ENCODE measurements at places on chromosomes 4 and X.

DNA sequence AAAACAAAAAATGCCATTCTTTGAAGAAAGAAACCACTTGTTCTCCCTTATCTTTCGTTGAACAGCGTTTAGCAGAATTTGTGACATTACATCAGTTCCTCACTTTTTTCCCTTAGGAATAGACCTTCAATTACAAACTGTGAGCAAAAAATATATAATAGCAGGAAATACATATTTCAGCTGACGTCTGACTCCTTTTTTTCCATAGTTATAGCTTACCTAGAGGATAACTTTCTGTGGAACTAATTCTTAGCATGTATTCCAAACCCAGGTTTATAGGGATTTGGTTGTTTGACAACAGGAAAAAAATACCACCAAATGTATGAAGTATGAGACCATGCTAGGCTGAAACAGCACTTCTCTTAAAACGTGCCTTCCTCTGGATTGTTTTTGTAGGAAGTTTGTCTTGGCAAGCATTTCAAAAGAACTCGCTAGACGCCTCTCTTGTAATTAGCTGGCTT is 2.0 kb upstream of the LIMCH1 start:
- DNase-seq = no peak

DNA sequence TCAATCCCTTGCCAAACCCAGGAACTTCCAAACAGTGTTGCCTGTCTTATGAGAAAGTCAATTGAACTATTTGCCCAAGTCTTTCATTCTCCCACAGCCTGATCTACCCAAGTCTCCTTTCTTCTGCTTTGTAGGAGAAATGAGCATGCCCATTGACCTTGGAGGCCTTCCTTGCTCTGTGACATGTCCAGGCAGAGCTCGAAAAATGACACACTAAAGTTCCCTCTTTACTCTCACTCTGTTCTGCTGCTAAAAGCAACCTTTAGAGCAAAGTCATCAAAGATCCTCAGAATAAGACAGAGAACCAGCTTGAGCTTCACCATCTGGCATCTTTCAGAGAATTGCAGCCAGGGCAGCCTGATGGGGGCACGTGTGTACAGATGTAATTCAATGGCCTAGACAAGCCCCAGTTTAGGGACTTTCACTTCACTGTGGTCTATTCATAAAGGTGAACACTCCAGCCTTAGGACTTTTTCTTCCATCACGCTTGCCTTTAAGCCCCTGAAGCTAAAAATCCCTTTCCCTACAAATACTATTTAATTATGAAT is 136.4 kb downstream of the AMELX start:
- DNase-seq = no peak

GRCh38 chrX:111778591-111778990 is 97.4 kb upstream of the TRPC5OS start:
- DNase-seq = no peak

DNA sequence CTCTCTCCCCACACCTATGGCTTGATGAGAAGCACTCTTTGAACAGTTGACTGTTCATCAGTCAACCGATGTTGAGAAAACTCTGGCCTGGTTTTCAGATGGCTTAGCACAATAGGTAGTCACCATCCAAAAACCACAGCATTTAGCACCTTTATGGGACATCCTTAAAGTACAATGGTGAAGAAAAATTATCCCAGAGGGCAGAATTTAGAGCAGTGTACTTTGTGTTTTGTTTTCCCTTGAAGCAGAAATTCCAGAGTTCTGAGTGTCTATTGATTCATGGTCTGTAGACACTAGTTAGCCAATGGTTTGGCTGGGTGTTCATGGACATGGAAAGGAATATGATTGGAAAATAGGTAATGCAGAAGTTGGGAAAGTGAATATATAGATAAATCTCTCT is 487.0 kb downstream of the PDHA2 start:
- no peak for DNase-seq

GRCh38 chr4:152033621-152034020 is 272.8 kb upstream of the GATB start:
- DNase-seq = no peak

DNA sequence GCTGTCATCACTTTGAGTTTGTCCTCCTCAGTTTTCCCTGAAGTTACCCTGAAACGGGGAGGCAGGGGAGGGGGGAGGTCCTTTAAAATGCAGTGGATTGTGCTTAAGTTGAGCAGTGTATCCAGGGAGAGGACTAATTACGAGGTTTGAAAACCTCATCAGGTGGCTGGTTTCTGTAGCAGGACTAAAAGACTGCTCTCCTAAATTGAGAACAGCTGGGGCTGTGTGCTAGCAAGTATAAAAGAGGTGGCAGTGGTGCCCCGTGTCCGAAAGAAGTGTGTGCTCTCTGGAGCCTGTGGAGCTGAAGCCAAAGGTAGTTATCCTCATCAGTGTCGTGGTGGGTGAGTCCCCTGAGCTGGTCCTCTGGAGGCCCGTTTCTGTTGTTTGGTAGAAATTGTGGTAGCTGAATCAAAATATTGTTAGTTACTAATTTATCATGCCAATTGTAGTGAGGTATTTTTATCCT is 37.2 kb upstream of the CYP2U1 start:
- DNase-seq = no peak

- peak; percentile 14 for DNase-seq
Observed at GRCh38 chr4:120874792-120875774, 47.4 kb downstream of the PRDM5 start.

DNA sequence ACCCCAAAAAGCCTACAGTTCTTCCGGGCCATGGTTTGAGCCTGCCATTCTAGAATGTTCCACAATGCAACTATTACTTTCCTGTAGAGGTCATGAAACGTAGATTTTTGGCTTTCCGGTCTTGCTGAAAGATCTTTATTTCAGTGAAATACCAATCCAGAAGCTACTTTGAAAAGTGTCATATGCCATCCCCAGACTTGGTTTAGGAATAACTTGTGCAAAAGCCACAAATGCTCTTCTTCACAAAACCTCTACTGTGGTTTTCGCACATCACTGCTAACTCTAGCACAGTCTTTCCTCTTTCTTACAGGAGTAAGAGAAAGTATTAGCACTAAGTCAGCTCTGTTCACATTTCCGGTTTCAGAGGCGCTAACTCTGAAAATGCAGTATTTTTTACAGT is 12.7 kb upstream of the CD40LG start:
- no peak for DNase-seq

DNA sequence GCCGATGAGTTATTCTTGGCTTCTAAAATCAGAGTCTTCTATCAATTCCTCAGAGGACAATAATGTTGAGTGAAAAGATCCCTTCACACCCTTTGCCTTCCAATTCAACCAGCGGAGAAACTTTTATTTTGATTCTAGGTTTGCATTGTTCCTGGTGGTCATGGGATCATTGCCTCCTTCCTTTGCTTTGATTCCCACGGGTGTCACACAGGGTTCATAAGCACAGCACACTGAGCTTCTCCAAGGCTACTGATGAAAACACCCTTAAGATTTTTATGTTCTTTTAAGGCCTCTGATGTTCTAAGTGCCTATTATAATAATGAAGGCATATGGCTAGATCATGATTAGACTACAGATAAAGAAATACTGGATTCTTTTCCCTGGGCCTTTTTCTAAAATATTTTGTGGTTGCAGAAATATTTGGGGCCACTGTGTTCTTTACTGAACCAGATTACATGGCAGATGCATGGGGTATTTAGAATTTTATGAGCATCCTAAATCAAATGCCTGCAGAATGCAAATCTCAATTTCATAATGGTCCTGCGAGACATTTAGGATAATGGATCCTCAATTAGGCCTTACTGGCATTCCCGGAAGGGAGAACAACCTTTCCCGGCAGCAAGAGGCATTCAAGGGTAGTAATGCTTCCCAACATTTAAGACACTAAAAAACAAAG is 43.9 kb upstream of the FGFBP2 start:
- no peak for DNase-seq

DNA sequence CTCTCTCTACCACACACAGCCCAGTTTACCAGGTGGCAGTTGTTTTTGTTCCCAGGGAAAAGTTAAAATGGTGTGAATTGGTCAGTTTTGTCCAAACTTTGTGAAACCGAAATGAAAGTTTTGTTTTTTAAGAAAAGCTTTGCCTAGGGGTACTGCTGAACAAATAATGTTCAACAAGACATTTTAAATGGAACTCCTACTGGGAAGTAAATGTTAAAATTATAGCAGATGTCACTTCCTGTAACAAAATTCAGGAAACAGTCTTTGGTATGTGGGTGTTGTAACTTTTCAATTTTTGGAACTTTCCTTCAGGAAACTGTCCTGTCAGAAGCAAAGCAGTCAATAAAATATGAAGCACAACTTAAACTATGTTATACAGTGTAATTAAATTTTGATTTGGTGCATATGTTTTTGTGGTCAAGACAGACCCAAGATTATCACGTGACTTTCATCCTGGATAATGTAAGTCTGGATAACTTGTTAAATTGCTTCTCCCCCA is 79.5 kb downstream of the AFF1 start:
- DNase-seq = no peak

DNA sequence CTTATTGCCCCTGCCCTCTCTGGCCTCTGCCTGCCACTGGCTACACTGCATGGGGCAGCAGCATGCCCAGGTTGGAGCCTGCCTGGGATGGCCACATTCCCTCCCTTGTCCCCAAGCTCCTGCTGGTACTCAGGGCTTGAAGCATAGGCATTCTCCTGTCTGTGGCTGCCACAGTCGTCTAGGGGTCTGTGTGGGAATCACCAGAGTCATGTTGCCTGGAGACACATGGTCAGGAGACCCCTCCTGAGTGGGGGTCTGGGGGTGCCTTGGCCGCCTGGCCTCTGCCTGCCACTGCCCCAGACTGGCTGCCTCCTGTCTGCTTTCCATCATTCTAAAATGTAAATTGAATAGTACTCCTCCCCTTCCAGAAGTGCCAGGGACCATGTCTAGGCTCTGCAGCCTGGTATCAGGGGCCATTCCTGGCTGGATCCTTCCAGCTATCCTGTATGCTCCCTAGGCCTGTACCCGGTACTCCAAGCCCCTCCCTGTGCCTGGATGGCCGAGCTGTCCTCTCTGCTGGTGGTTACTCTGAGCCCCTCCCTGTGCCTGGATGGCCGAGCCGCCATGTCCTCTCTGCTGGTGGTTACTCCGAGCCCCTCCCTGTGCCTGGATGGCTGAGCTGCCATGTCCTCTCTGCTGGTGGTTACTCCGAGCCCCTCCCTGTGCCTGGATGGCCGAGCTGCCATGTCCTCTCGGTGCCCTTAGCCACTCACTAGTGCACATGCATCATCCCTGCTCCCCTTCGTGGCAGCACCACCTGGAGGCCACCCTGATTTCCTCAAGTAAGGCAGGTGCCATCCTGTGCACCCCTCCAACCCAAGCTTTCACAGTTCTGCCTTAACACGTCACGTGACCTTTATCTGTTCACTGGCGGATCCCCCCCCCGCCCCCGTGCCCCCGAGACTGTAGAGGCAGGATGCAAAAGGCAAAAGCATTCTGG is 5.5 kb upstream of the NKX1-1 start:
- peak; percentile 42 for DNase-seq

DNA sequence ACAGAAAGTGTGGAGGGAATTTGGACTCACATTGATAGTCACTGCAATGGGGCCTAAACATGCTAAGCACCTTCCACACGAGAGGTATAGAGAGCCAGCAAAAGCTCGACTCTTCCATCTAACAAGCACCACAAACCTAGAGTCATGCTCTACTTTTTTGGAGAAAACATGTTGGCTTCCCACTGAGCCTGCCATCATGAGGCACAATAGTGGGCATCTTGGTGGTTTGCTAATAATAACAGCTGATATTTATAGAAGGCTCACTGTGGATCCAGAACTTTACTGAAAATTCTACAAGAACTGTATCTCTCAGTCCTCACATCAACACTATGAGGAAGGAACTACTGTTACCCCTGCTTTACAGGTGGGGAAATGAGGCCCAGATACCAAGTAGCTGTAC is 26.6 kb downstream of the MAML3 start:
- DNase-seq = no peak

DNA sequence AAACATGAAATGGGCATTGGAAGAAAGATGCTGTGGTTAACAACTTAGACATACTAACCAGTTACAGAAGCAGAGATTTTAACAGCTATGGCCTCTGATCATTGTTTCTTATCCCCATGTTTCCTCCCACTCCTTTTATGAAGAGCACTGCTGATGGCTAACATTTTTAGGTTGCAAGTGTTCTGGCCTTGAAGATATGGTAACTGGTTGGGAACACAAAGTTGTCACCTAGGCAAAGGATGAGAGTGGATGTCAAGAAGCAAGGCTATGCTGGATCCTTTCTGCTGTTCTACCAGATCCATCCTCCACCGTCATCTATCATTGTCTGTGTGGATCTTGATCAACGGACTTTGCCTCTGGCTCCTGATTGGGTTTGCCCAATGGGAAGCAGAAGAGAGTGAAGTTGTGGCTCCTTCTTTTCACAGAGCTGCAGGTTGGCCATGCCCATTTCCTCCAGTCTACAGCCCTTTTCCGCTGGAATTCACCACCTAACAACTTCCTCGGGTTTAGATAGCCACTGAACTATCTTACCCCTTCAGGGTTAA is 48.9 kb upstream of the SPP1 start:
- no peak for DNase-seq

DNA sequence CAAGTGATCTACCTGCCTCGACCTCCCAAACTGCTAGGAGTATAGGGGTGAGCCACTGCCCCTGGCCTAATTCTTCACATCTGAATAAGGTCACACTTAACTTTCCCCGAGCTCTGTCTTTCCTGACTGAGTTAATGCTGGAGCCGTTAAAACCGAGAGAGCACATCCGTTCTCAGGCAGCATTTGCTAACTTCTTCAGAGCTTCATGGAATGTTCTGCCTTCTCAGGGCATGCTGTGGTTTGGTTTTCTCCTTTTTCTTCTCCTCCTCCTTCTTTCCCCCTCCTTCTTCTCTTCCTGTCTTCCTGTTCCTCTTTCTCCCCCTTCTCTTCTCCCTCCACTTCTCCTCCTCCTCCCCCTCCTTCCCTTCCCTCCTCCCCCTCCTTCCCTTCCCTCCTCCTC is 119.9 kb downstream of the ASMT start:
- no peak for DNase-seq

DNA sequence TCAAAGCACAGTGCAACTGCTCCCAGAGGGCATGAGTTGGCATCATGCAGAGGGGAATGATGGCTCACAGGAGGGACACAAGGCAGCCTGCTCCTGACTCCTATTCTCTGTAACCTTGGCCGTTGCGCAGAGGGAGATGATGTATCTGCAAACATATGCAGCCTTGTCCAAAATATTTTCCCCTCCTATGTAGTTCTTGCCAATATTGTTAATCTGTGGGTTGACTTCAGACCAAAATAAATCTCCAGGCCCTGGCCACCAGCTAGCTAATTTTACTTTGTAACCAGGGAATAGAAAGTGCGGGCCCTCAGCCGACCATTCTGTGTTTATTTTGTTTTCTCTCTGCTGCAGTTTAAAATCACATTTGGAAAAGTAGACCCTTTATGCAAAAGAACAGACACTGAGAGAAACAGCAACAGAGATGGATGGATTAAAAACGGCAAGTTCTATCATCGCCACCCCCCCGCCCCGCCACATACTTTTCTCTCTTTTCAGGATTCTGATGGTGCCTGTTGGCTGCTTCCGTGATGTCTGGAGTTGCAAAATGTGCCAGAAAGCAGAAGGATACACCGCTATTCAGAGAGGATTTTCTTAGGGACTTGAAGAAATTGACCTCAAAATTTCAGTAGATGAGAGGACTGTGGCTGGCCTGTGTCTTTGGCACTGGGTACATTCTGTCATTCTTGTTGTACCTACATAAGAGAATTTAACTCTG is 185.3 kb upstream of the BCOR start:
- no peak for DNase-seq
